ENCODE measurements at places on chromosomes 11 and 22.

DNA sequence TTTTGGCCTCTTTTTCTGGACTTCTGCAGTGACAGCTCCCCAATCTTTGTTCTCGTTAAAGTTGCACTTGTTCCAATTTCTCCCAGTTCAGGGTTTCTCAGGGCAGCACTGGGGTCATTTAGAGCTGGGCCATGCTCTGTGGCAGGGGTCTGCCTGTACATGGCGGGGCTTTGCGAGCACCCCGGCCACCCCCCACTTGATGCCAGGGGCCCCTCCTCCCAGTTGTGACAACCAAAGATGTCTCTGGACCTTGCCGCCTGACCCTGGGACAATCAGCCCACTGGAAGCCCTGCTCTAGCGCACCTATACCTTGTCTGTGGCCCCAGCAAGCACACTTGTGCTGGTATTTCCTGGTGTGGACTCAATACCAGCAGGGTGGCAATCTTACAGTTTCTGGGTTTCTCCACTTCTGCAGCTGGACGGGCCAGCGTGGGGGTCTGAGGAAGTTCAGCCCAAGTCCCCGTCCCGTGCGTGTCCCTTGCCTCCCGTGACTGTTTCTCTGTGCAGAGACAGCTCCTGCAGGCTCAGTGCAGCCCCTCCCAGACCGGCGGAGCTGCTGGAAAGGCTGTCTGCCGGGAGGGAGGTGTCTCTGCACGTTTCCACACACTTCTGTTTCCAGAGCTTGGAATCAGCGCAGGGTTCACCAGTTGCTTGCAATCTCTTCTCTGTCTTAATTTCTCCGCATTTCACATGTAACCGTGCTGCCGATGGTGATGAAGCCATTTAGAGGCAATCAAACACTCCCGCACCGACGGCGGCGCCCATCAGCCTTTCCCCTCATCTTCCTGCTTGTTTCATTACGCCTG, 1328.9 kb downstream of the BRD1 start:
- DNase-seq: no peak

- DNase-seq: peak; percentile 21
These were observed 987 bp downstream of the C1QTNF6 start for GRCh38 chr22:37186997-37187522.

DNA sequence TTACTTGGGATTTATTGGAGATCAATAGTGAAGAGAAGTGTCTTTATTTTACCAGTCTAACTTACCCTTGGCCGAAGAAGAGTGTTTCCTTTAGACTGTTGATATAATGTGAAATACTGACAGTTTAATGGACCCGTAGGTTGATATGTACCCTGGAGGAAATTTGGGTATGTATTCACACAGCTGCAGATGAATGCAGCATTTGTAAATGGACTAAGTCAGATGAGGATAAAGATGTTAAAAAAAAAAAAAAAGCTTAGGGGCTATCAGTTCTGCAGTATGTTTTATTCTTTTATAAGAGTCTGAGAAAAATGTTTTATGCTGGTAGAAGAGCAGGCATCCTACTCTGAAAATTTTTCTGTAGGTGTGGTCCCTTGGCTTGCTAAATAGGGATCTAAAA, 2.7 kb downstream of the REXO2 start:
- DNase-seq: no peak

DNA sequence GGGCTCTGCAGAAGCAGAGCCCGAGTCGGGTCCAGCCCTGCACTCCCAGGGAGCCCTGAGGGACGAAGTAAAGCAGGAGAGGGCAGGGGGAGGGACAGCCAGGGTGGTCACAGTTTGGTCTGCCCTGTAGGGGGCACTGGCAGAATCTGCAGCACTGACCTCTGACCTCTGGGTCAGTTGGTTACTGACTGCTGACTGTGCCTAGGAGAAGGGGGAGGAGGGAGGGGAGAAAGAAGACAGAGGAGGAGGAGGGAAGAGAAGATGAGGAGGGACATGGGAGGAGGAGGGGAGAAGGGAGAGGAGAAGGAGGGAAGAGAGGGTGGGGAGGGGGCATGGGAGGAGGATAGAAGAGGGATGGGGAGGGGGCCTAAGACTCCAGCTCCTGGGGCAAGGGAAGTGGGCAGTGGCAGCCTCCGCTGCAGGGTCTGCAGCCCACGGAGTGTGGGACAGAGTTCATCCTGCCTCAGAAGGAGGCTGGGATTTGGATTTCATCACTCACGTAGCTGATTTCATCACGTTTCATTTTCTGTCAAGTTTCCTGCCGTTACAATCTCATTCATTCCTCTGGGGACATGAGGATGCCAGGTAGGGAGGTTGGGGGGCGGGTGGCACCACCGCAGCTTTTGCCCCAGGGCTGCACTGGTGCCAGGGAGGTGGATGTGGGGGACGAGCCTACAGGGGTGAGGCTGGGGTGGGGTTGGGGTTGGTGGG, 55.2 kb downstream of the FLRT1 start:
- DNase-seq: peak; percentile 63

DNA sequence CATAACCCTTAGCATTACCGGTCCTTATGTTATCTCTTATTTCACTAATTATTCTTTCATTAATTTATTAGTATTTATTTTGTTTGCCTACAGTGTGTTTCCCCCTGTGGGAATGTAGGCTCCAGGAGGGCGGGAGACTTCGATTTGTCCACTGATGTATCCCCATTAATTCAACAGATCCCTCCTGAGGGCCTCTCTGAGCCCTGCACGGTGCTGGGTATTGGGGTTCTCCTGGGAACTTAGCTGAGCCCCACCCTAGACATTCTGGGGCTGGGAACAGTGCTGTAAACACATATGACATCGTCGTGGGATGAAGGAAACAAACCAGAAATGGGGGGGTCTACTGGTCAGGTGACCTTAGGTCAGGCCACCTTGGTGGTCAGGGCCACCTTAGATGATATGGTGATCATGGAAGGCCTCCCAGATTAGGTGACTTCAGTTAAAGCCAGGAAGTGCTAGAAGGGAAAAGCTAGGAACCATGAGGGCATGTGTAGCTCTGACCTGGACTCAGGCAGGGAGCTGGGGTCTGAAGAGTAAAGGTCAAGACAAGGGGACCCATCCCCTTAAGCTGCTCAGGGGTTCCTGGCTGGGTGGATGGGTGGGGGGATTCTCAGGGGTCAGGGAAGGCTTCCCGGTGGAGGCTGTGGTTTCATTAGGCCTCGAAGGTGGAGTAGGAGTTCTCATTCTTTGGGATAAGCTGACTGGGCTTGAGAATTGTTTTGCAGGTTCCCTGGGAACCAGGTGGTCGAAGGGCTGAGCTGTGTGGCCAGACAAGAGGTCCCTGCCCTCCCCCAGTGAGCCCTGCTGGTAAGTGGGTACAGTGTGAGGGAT, 1.0 kb downstream of the PHETA2 start:
- DNase-seq: no peak

- peak; percentile 22 for DNase-seq
These were observed 8.0 kb downstream of the RNF121 start for GRCh38 chr11:71936825-71937224.

GRCh38 chr11:133306019-133306418, 226.3 kb downstream of the OPCML start:
- DNase-seq: no peak

Data from AG10803 (cell line).